ENCODE measurements at places on chromosomes 3 and 15. TPM values are rescaled to one million over a fixed set of nuclear protein-coding genes. Genes with fewer than 3 reads are reported as not detected.
A peak's percentile ranks its signal among the peaks of the same experiment; 100 is the strongest.

DNA sequence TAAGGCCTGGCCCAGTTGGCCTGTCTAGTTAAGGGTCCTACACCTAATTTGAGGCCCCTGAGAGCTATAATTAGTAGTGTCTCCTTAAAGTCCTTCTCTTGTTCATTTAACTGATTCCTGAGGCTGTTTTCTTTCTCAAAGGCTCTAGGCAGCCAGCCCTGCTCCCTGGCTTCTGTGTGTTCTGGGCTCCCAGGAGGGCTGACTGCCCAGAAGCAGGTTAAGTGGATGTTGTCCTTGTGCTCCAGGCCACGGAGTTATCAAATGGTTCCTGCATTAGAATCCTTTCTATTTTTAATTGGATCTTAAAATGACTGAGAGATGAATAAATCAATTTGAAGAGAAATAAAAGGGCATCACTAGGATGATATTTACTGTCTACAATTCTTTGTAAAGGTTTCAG is 140.0 kb downstream of the SNRK start:
- no peak overlapping the region for H3K4me3 ChIP-seq
- no peak overlapping the region for H3K27ac ChIP-seq

- H3K27me3 ChIP-seq, result no peaks in the 10 kb centered on the region
- no peaks in the 10 kb centered on the region for H3K36me3 ChIP-seq
- H3K27ac ChIP-seq, result no peak overlapping the region
- no peak overlapping the region for H3K4me3 ChIP-seq
Measured at GRCh38 chr3:108106449-108106848, 15.6 kb upstream of the CD47 start.

ATP8B4 gene
- 1.3 TPM for polyA plus RNA-seq

DNA sequence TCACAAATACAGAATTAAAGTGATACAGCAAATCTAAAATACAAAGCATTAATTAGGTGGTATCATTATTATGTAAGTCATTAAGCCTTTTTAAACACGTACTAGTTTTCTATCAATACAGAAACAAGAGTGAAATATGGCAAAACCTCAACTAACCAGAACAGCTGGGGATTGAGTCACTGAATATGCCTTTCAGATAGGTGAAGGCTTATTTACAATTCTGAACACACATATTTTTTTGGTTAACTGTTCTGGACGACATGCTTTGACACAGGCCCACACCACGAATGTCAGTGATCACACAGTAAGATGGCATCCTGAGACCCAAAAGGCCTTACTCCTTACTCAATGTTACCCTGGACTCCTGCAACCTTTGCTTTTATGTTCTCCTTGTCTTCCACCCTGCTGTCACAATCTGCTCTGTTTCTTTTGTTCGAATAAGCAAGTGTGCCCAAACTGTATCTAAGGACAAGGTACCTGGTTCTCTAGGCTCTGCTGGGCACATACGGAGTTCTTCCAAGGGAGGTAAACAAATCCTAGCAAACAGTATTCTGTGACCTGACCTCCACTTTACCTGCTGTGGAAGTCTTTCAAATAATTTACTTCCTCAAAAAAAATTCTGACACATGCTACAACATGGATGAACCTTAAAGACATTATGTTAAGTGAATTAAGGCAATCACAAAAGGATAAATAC is 7.0 kb downstream of the SFMBT1 start:
- no peaks in the 10 kb centered on the region for H3K27me3 ChIP-seq
- no peak overlapping the region for H3K27ac ChIP-seq
- DNase-seq, result no peak
- peaks cover 16% of the 10 kb centered on the region for H3K4me1 ChIP-seq
- no peak overlapping the region for H3K4me3 ChIP-seq
- no peaks in the 10 kb centered on the region for H3K36me3 ChIP-seq

DNA sequence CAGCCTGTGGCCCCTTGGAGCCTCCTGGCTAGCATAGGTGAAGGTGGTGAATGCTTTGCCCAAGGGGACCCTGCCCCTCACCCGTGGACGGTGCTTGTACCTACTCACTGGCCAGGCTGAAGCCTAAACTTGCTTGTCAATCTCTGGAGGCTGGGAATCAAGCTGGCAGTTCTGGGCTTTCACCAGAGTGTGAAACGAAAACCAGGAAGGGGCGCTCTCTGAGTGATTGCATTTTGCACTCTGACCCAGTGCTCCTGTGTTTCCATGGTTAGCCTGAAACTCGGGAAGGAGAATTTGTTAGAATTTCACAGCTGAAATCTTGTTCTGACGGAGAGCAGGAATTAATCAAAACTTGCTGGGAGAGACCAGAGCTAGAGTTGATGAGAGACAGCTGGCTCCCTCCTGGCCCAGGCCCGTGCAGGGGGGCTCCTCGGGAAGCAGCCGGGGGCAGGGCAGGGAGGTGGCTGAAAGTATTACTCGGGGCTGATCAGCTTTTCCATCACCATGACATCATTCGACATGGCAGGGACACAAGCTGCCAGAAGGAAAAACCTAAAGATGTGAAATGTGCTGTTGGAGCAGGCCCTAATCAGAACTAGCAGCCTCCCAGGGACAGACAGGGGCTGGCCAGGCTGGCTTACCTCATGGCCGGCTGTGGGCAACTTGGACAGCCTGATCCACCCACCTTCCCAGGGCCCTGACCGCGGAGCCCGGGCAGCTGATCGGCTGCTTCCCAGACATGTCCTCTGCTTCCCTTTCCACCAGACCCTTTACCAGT is 323.6 kb upstream of the CTDSPL start:
- DNase-seq, result peak; percentile 22
- H3K4me3 ChIP-seq, result no peak overlapping the region
- no peaks in the 10 kb centered on the region for H3K27me3 ChIP-seq
- H3K27ac ChIP-seq, result peak overlapping the region; percentile 25
- H3K4me1 ChIP-seq, result no peaks in the 10 kb centered on the region

EXOG gene
- 6.9 TPM for polyA plus RNA-seq

- no peak overlapping the region for H3K27ac ChIP-seq
- no peak overlapping the region for H3K4me3 ChIP-seq
- H3K36me3 ChIP-seq, result no peaks in the 10 kb centered on the region
- no peak for DNase-seq
Measured at GRCh38 chr3:160986069-160986468, 119.1 kb downstream of the B3GALNT1 start.

PROK2 gene
- polyA plus RNA-seq, result not detected

DNAH12 gene
- 0.60 TPM for polyA plus RNA-seq

CCR9 gene
- polyA plus RNA-seq, result not detected

PARP15 gene
- 0.30 TPM for polyA plus RNA-seq

DNA sequence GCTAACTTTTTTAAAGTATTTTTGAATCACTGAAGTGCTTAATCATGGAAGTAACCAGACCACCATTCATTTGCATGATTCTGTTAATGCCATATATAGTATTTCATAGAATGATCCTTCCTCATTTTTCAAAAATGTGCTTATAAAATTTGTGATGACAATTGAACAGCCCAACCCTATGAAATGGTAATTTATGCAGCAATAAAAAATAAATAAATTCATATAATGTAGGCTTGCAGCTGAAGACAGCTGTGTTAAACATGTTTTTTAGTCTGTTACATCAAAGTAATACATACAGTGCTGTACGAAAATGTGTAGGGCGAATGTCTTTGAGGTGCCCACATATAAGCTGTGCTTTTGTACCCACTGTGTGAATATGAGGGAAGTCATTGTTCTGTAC is 131.7 kb downstream of the FILIP1L start:
- no peak for DNase-seq
- no peaks in the 10 kb centered on the region for H3K36me3 ChIP-seq
- no peak overlapping the region for H3K27ac ChIP-seq
- peaks cover 14% of the 10 kb centered on the region for H3K4me1 ChIP-seq
- H3K4me3 ChIP-seq, result no peak overlapping the region

C3orf85 gene
- polyA plus RNA-seq, result 52.2 TPM

IQCF5 gene
- not detected for polyA plus RNA-seq

DNA sequence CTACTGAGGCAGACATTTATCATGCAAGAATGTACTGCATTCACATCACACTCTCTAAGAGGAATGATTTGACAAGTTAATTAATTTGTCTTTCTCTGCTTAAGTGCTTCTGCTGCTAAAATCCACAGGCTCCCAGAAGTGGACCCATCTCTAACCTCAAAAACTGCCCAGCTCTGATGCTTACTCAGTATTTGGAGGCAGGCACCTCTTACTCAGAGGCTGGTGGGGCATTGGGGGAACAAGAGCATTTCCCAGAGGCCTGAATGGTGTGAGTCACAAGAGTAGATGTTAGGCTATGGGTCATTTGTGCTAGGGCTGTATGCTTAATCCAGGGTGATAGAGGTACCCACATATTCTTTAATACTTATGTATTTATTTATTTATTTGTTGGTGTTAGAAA is 34.4 kb upstream of the HCN4 start:
- H3K4me3 ChIP-seq, result no peak overlapping the region
- no peak overlapping the region for H3K27ac ChIP-seq
- no peaks in the 10 kb centered on the region for H3K27me3 ChIP-seq
- DNase-seq, result no peak
- no peaks in the 10 kb centered on the region for H3K36me3 ChIP-seq

DNA sequence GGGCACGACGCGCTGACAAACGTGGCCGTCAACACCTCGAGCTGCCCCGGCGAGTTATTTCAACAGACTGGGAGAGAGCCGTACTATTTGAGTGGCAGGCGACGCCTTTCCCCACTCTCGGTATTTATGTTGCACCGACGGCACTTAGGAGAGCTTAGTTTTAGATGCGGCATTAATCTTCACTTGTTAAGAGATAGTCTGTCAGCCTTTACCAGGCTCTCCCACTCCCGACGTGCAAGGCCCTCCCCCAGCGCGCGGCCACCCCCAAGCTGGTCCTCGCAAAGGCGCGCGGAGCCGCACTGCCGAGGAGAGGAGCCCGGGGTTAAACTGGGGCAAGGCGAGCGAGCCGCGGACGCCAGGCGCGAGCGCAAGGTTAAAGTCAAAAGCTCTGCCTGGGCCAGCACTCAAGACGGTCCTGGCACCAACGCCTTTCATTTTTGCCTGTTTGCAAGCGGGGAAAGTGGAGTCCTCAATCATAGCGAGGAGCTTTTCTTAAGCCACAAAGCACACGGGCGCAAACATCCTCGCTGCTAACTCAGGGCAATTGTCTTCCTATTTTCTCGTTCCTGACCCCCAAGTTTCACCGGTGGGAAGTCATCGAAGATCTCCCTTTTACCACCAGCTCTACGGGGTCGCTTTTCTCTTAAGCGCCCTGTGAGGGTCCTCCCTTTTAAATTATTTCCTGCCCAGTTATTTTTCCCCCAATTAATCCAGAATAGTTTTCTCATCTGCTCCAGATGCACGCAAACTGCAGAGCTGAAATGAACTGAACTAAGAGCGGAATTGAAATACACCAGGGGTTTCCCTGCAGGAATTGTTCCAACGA is 86.6 kb downstream of the NR2F2 start:
- peaks cover 99% of the 10 kb centered on the region for H3K27me3 ChIP-seq
- peak overlapping the region; percentile 20 for H3K4me3 ChIP-seq
- peaks cover 13% of the 10 kb centered on the region for H3K4me1 ChIP-seq

GRCh38 chr3:43233062-43233461 is 53.3 kb upstream of the SNRK start:
- H3K4me1 ChIP-seq, result no peaks in the 10 kb centered on the region
- H3K27me3 ChIP-seq, result no peaks in the 10 kb centered on the region
- no peak overlapping the region for H3K27ac ChIP-seq
- no peaks in the 10 kb centered on the region for H3K36me3 ChIP-seq

BBX gene
- polyA plus RNA-seq, result 92.6 TPM

GRCh38 chr3:38171622-38172021 is 6.3 kb downstream of the OXSR1 start:
- H3K27ac ChIP-seq, result no peak overlapping the region
- peaks cover 7% of the 10 kb centered on the region for H3K4me1 ChIP-seq
- no peaks in the 10 kb centered on the region for H3K36me3 ChIP-seq
- no peaks in the 10 kb centered on the region for H3K27me3 ChIP-seq

GRCh38 chr3:42653560-42654330 is at the start of gene ZBTB47:
Gene ZBTB47 (plus strand): TSS chr3:42653697. CDS start chr3:42658356, 4,659 bp downstream.
- no peaks in the 10 kb centered on the region for H3K36me3 ChIP-seq
- DNase-seq, result peak; percentile 63
- H3K27me3 ChIP-seq, result no peaks in the 10 kb centered on the region
- peaks cover 33% of the 10 kb centered on the region for H3K4me1 ChIP-seq

DNA sequence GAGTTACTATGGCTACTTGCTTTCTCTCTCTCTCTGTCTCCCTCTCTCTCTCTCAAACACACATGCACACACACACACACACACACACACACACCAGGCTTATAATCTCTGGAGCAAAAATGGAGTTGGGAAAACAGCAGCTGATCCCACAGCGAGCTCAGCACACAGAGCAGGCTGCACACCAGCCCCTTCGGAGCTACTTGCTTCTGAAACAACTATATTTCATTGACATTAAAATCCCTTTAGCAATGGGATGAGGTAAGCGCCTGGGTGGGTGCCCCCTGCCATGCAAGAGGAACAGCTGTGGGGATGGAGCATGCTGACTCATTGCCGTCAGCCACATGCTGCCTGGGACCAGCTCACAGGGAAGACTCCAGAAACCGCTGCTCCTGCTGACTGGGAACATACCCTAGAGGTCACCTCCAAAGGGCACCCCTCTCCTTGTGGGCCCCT is 45.7 kb downstream of the B3GNT5 start:
- no peaks in the 10 kb centered on the region for H3K27me3 ChIP-seq
- no peaks in the 10 kb centered on the region for H3K36me3 ChIP-seq
- H3K27ac ChIP-seq, result no peak overlapping the region
- no peaks in the 10 kb centered on the region for H3K4me1 ChIP-seq

SLC28A2 gene
- 0.29 TPM for polyA plus RNA-seq
